ENCODE measurements at places on chromosomes 11 and 22. TPM values are rescaled to one million over a fixed set of nuclear protein-coding genes. Genes with fewer than 3 reads are reported as not detected.

The RFPL2 gene
- 0.11 TPM for total RNA-seq

The FGF3 gene
- total RNA-seq: not detected

The TSGA10IP gene
- total RNA-seq: not detected

The SNX19 gene
- total RNA-seq: 14.7 TPM

The MMP8 gene
- not detected for total RNA-seq

The ADM2 gene
- total RNA-seq: 0.60 TPM

Data from A549 treated with dexamethasone at 1 μM for 4 hours (cell line).